ENCODE measurements at places on chromosomes 5 and 9.

GRCh38 chr5:10319202-10319851, 11.6 kb upstream of the CMBL start:
- DNase-seq: no peak

DNA sequence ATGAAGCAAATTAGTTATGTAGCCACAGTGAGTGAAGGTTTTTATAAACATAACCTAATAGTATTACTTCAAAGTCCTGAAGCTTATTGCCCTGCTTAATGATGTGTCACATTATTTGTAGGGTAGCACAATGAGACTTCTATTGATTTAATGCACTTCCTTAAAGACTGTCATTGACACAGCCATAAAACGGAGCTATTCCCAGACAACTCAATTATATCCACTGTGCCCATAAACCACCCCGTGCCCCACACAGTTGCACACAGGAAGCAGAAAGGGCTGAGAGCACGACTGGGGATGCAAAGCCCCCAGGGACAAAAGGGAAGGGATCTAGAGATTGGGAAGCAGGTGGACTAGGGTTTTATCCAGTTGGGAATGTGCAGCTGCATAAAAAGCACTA, 37.0 kb downstream of the TRIM32 start:
- DNase-seq: no peak

DNA sequence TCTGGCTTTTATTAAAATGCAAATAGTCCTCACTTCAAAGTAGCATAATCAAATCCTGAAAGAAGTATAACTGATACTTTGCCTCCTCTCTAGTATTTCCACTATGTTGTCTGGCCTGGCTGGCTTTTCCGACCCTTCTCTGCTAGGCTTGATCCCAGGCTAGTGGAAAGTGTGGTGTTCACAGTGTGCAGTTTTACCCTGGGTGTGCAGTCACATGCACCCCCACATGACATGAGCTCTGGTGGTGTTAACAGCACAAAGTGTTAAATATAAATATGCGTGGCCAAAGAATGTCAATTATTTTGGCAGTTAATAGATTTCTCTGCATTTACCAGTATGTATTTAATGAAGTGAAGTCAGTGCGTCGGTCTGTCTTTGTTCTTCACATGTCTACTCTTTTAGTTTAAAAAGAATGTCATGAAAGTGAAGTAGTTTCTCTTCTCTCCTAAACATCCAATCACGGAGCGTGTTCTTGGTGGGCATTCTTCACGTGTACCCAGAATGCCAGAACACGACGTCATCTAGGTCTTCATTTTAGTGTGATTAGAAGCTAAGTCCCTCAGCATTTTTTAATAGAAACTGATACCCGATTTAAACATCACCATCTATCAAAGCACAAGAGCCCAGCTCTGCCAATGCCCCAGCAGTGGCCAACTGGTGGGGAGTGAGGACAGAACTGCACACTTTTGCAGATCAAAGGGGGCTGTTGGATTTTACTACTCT, 286.4 kb downstream of the FANCC start:
- no peak for DNase-seq

DNA sequence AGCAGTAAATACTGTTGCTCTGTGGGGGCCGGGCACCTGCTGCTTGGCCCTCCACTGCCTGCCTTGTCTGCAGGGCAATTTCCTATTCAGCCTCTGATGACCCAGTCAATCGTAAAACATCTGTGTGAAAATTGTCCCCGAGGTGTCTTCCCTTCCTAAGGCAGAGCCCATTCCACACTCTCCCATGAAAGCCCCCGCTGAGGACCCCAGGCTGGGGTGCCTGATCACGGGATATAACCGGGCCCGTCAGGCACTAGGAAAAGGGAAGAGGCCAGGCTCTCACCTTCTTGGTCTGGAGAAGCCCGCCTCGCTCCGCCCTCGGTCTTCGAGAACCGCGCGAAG, 27.2 kb upstream of the SCGB3A1 start:
- DNase-seq: no peak

- no peak for DNase-seq
Observed at GRCh38 chr5:15787681-15788080, 287.7 kb downstream of the FBXL7 start.

GRCh38 chr9:36935768-36936497, 98.1 kb downstream of the PAX5 start:
- no peak for DNase-seq

DNA sequence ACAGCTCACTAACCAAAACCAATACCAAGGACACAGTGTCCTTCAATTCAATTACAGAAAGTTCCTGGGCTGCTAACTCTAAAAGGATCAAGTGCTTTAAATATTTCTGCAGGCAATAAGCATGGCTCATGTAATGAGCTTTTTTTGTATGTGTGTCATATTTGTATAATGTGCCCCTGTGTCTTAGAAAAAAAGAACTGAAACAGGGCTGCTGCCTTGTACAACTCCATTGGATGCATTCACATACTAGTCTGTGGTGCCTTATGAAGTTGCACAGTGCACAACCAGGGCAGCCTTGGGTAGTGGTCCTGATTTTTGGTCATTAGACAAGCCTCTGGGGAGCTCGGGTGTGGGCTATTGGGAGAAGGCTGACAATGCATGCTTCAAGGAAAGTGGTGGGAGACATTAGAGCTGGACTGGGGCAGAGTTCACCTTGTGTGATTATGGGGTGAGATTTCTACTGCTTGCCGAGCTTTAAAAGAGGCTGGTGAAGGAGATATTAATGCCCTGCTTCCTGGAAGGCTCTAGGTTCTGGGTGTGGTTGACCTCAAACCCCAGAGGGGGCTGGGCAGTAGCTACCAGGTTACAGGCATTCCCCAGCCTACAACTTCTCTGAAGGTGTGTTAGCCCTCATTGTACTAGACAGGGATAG, 3.6 kb upstream of the CPEB4 start:
- no peak for DNase-seq

- no peak for DNase-seq
Observed at GRCh38 chr9:113568081-113568435, 104.5 kb downstream of the RGS3 start.

- DNase-seq: no peak
Observed at GRCh38 chr9:86860006-86860405, 87.3 kb downstream of the GAS1 start.

GRCh38 chr9:135023786-135024405, 63.6 kb upstream of the OLFM1 start:
- no peak for DNase-seq

DNA sequence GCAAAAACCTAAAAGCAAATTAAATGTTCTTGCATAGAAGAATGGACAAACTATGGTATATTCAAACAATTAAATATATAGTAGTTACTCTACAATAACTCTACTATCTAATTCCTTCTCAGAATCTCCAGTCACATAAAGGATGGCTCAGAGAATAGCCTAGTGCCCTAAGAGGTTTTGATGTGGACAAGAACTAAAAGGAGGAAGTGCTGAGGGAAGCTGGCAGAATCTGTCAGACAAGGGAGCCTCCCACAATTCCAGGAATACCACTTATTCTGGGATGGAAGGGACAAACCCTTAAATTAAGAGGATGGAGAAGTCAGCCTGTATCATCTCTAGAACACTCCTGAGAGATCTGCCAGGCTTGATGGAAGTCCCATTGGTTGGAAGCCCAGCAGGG, 30.4 kb downstream of the TNFSF8 start:
- DNase-seq: no peak

DNA sequence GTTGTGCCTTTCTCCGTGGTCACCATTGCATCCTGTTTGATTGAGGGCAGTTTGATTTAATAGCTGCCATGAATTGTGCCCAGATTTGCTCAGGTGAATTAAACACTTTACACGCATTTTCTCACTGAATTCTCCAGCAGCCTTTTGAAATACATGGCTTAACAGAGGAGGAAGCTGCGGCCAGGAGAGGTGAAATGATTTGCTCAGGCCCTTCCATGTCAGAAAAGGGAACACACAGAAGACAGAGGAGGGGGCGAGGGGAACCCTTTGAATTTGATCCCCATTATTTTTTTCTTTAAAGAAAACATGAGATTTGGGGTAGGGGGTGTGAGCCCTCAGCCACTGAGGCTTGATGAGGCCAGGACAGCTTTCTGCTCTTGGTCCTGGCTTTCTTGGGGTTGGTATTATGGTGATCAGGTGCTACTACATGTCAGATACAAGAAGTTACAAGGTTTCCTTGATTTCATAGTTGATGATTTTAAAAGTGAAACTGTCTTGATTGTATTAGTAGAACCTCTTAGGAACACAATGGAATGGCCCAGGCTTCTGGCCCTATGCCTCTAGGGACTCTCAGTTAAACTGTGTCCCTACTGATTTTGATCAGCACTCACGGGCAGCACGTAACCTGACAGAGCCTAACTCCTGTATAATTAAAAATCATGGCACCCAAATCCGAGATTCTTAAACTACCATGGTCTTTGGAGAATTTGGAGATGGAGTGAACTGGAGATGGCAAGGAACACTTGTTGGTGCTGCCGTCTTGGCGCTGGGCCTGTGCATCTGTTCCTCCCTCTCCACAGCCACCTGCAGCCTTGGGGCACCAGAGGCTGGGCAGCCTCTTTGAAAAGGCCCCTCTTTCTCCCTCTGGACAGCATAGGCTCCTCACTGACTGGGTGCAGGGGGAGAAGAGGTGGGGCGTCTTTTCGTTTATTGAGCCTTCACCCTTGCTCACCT, 107.9 kb downstream of the TRIO start:
- no peak for DNase-seq

GRCh38 chr5:112917453-112917995, 4.5 kb downstream of the REEP5 start:
- DNase-seq: no peak
